ENCODE measurements at places on chromosomes 5 and 9.

DNA sequence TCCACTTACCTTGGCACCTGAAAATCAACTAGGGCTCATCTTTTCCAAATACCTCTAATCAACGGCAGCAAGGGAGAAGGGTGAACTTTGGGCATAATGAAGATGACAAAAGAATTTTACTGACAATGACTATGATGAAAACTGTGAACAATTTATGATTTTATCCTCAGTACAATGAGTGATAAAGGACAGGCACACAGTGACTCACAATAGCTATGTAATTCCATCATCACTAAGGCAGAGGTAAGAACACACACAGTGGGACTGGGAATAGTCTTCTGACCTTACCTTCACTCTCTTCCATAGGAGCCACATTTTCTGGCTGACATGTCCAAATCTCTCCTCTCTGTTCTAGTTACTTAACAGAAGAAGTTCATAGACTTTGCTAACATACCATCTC is 26.1 kb upstream of the KCNV2 start:
- DNase-seq: no peak

- DNase-seq: no peak
Measured at GRCh38 chr9:31272456-31273295, 1111.8 kb upstream of the ACO1 start.

- DNase-seq: no peak
Measured at GRCh38 chr5:142293486-142293885, 31.3 kb downstream of the SPRY4 start.

GRCh38 chr5:159765135-159765433 is 151.2 kb upstream of the ADRA1B start:
- DNase-seq: no peak

- no peak for DNase-seq
Measured at GRCh38 chr9:19145881-19146280, 18.6 kb upstream of the PLIN2 start.

DNA sequence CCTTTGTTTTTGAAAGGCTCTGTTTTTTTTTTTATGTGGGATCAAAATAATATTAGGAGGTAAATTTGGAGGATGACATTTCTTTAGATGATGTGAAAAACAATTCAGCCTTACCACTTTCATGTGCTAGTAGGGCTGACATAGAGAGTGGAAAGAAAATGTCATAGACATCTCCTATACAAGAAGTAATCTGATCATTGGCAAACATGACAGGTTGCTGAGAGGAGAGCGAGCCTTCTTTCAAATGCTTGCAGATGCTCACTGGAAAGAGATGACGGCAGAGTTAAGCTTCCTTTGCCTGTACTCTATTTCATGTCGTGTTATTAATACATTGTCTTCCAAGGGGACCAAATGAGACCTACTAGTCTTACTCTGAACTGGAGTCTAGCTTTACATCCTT is 160.1 kb upstream of the DAP start:
- DNase-seq: no peak

GRCh38 chr9:137865581-137866145 is 11.9 kb upstream of the CACNA1B start:
- DNase-seq: no peak

DNA sequence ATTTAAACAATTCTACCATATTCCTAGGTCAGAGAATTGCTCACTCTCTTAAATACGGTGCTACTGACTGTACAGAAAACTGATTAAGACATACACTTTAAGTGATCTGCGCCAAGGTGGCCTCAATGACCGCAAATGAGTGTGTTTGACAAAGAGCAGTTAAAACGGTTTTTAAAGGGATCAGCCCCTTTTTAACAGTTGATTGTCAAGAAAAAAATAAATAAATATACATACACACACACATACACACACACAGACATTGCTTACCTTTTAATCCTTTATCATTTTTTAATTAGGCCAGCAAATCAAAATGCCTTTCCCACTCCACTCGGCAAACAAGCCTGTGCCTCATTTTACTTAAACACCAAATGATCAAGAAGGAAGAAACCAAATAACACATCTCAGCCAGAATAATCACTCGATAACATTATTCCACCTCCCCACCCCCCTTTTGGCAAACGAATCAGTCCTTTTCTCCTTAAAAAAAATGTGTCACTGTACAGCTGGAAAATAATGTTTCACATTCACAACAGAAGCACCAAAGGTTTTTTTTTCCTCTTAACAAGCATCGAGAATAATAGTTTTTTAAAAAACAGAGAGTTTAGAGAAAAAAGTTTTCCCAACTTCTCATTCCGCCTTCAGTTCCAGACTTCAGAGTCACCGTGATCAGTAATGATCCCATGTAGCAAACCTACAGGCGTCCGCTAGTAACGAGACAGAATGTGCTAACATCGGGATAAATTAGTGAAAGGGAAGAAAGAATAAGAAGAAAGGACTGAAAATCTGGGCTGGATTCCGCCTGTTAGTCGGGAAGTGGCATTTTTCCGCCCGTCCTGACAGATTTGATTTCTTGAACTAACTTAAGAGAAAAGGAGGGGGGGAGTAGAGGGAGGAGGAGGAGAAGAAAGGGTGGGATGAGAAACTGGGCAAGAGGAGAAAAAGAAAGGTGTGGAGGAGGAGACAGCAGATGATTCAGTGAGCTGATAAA is at the start of gene ZNF608:
Gene ZNF608, minus strand, starts transcription at position 712 of the 988 bp plus-strand sequence. CDS start 1,650 bp downstream, outside the sequence.
- DNase-seq: no peak

- DNase-seq: no peak
Measured at GRCh38 chr5:10583663-10584572, 20.0 kb downstream of the ANKRD33B start.

- no peak for DNase-seq
Measured at GRCh38 chr5:141598391-141599345, 20.1 kb downstream of the DIAPH1 start.

DNA sequence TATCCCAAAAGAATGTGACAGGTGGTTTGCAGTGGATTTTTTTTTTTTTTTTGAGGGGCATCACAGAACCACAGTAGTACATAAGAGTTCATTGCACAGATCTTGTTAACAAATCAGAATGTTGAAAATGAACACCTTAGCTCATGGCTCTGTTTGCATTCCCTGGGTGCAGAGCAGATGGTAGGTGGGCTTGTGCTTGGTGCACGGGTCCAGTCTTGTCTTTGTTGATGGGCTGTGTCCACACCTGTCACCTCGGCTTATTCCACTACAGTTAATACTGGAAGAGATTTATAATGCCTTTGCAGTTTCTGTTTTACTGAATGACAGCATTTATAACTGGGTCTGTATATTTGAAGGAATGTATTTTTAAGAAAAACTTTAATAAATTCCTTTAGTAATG is 146.6 kb downstream of the KDM4C start:
- no peak for DNase-seq

DNA sequence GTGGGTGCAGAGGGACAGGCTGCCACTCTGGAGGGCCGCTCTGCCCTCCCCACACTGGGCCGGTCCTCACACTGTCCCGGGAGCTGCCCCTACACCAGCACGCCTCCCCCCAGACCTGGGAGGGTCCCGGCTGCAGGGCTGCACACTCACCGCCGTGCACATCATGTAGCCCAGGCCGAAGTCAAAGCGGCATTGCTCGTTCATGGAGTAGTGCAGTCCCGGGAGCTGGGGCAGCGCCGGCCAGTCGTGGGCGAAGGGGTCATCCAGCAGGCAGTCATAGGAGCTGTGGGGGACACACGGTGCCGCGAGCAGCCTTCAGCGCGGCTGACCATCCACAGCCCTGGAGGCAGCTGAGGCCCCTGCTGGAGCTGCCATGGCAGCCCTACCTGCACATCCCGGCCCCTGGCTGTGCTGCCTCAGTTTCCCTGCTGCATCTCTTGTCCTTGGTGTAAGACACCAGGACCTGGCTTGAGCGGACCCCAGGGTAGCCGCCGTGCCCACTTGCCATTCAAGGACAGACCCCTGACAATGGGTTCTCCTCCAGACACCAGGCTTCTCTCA is 93.2 kb downstream of the ZNF354C start:
- DNase-seq: no peak

- no peak for DNase-seq
Measured at GRCh38 chr5:128796506-128796905, 168.8 kb upstream of the SLC27A6 start.

GRCh38 chr5:171010086-171010485 is 148.3 kb downstream of the RANBP17 start:
- no peak for DNase-seq

- no peak for DNase-seq
Measured at GRCh38 chr5:37834542-37835379, 5.1 kb downstream of the GDNF start.

DNA sequence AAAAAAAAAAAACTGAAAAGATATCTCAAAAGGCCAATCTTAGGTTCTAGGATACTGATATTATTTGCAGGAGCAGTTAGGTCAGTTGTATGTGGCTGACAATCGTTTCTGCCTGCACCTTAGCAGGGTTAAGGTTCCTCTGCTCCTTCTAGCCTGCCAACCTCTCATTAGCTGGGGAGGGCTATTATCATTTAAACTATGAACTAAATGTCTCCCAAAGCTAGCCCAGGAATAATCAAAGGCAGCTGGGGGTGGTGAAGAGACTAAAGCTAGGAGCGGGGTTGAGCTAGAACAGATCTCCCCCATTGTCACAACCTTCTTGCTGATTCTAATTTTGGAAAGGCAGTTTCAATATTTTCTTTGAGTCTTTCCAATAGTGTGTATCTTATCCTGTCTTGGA is 99.9 kb downstream of the ICE1 start:
- no peak for DNase-seq
